AG09309 (cell line): ENCODE measurements at places on chromosomes 1 and 21.

DNA sequence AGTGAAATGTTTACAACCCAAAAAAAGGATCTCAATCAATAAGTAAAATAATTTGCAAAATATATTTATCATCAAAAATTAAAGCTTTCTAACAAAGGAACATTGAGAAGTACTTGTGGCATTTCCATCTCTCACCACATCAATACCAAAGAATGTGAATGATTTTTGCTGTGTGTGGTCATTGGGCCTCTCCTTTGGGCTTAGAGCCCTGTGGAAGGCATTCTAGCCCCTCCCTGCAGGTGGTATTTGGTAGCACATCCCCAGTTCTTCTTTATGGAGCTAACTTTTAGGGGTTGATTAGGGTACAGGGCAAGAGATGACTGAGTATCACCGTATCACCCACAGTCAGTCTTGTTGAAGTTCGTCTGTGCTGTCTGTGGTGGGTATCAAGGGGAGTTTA, 294.1 kb upstream of the SGIP1 start:
- no peak for DNase-seq

- DNase-seq, result no peak
These were observed 56.2 kb downstream of the DISC1 start for GRCh38 chr1:231682779-231683178.

GRCh38 chr1:25544243-25544764, 898 bp downstream of the LDLRAP1 start:
- DNase-seq, result no peak

DNA sequence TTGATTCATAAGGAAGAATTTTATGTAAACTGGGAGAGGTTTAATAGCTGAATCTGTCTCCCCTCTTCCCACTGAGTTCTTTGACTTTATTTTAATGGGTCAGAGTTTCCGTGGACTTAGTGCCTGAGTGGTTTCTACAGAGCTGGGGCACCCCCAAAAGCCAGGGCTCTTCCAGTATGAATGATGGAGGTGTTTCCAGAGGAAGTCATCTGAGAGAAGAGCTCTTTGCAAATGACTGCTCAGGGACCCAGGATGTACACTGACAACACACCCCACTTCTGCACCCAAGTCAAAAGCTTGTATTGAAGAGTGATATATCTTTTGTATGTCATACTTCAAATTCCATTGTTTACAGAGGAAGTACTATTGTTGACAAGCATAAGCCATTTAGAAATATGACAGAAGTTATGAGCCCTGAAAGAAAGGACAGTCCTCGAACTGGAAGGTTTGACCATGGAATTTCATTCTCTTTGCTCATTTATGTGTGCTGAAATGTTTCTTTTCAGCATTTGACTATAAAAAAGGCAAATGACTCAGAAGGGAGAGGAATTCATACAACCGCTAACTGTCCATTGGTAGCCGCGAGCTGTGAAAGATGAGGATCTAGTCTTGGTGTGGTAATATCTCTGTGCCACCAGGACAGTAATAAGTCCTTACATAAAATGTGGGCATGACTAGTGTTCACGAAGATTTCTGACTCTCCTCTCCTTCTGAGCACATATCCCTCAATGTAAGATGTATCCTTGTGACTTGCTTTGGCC, 25.4 kb upstream of the LMX1A start:
- peak; percentile 92 for DNase-seq

- peak; percentile 75 for DNase-seq
These were observed 50.2 kb downstream of the CAPZB start for GRCh38 chr1:19435181-19435580.

GRCh38 chr1:165284454-165284853, 72.1 kb downstream of the LMX1A start:
- DNase-seq, result no peak

DNA sequence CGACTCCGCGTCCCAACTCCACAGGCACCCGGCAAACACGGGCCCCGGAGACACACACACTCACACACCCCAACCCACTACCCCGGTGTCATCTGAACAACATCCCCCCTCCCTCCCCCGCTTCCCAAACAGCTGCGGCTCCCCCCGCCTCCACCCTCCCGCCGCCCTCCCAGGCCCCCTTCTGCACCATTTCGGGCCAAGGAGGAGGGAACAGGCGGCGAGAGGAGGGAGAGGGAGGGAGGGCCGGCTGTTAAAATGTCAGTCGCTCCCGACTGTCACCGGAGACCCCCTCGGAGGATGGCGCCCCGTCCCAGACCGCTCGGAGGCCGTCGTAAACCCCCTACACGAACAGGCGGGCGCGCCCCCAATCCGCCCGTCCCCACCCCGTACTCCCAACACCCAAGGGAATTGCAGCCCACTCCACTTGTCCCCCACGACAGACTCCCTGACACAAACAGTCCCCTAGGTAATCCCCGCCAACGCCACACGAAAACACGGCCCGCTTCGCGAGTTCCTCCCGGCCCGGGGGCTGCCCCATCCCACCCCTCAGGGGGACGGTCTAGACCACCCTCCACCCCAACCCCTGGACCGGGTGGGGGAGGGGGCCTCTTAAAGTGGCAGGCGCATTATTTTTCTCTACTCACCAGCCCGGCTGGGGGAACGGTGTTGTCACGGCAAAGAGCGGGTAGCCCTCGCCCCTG, 583 bp downstream of the MEF2D start:
- DNase-seq, result no peak

DNA sequence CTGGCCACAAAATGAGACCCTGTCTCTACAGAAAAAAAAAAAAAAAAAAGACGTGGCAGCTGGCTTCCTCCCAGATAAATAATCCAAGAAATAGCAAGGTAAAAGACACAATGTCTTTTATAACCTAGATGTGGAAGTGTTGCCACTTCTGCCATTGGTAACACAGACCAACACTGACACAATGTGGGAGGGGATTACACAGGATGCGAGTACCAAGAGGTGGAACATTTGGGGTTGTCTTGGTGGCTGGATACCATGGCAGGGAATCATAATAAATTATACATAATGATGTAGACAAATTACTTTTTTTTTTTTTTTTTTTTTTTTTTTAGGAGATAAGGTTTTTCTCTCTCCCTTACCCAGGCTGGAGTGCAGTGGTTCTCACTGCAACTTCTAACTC, 6.0 kb upstream of the NEXN start:
- DNase-seq, result no peak

GRCh38 chr1:115301438-115302020, 36.5 kb downstream of the NGF start:
- no peak for DNase-seq

GRCh38 chr1:100252901-100253300, 3.3 kb upstream of the DBT start:
- DNase-seq, result no peak

DNA sequence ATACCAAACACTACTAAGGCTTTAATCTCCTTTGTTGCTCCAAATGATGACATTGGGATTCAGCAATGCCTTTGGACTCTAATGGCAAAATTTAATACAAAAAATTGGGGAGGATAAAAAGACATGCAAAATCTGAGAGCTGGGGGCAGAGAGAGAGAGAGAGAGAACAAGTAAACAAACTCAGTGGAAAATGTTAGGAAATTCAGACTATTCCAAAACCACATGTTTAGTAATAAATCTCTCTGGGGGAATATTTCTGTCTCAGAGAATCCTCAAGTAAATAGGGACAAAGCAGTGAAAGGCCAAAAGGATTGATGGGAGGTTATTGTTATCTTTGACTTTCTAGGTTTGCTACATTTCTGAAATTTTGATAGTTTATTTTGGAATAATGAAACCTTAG, 65.7 kb downstream of the PLA2G4A start:
- no peak for DNase-seq

DNA sequence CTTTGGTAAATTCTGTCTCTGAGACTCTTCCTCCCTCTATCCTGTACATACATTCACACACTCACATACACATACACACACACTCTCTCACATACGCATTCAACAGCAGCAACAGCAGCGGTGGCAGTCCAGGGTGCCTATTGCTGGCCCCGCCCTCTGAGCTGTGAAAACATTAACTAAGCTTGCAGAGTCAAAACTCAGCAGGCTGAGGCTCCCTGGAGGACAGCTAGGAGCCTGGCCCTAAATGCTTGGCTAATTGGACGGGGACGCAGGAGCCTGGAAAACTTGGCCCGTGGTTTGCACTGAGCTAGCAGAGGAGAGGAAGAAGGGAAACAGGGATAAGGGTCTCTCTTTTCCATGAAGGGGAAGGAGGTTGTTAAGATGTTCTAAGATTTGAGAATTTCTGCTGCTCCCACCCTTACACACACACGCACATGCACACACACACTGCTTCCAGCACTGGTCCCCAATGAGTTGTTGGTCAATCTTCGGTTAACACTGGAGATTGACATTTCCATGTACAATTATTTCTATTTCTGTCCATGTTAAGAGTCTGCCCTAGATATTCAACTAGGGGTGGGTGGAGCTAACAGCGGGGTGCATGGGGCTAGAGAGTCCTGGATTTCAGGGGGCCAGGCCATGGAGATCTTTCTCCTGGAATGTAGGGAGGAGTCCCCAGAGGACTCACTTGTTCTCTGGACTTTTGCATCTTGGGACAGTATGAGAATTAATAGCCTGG, 94.2 kb downstream of the PLXNA2 start:
- DNase-seq, result no peak
